ENCODE measurements at places on chromosomes 4 and X.

DNA sequence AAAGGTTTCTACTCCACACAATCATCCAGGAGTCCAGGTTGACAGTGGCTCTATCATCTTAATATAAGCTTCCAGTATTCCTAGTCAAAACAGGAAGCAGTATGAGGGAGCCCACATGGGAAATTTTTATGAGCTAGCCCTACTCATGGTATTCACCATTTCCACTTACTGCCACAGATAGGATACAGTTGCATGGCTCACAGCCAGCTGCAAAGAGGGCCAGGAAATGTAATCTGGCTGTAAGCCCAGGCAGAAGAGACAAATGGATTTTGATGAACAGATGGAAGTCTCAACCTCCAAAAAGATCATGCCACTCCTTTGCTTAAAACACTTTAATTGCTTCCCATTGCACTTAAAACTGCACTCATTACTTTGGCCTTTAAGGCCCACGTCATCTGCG, 150.6 kb downstream of the ADAMTS3 start:
- DNase-seq = no peak

GRCh38 chrX:74923942-74924448, 1.3 kb downstream of the NEXMIF start:
- no peak for DNase-seq

DNA sequence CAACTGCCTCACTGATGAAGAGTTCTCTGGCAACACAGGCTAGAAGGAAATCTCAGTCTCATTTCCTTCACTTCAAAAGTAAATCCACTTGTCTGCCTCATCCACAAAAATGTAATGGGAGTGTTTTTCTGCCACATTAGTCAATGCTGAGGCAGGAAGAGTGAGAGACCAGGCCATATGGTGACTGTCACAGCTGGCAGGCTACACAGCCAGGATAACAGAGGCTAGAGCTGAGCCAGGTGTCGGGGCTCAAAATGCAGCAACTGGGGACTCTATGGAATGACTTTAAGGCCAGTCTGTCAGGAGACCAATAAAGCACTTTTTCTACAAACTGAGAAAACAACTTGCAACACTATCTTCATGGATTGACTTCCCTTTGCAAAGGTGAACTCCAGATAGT, 204.2 kb downstream of the GPC3 start:
- no peak for DNase-seq

- DNase-seq = no peak
Measured at GRCh38 chr4:56637154-56637553, 43.9 kb downstream of the HOPX start.

- DNase-seq = no peak
Measured at GRCh38 chr4:116357758-116358157, 727.6 kb downstream of the TRAM1L1 start.

DNA sequence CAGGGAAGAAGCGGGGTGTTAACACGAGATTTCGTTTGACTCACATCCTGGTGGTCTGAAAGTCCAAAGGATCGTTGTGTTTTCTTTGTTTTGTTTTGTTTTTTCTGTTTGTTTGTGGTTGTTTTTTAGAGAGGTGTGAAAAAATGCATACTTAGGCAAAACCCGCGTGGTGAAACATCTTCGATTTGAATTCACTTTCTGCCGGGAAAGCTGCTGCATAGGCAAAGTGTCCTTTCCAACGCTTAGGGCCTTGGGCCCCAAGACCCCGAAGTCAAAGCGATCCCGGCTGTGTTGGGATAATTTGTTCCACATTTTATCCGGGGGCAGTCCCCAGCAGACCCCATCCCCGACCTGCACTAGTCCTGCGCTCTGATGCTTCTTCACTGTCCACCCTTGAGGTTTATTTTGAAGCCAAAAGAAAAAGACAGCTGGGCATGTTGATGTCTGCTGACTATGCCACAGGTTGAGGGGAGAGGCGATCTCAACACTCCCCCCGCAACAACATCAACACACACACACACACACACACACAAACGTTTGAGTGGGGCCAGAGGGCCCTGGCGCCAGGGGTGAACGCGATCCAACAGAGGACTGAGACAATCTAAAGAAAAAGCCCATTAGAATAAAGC, 2.0 kb downstream of the MSX1 start:
- no peak for DNase-seq

DNA sequence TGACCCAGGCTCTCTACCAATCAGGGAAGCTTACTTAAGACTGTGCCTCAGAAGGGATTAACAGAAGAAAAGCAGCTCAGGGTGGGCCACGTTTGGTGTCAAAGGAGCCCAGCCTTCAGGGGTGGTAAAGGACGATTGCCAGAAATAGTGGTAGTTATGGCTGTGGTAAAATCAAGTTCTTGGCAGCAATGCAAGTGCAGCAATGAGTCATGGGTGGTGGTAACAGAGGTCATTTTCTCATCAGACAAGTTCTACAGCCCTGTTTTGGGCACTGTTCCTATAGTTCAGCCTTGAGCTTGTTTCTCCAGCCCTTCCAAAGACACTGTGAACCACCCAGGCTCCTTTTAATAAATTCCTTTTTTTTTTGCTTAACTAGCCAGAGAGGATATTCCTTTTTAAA, 120.3 kb downstream of the EFHC2 start:
- DNase-seq = no peak

DNA sequence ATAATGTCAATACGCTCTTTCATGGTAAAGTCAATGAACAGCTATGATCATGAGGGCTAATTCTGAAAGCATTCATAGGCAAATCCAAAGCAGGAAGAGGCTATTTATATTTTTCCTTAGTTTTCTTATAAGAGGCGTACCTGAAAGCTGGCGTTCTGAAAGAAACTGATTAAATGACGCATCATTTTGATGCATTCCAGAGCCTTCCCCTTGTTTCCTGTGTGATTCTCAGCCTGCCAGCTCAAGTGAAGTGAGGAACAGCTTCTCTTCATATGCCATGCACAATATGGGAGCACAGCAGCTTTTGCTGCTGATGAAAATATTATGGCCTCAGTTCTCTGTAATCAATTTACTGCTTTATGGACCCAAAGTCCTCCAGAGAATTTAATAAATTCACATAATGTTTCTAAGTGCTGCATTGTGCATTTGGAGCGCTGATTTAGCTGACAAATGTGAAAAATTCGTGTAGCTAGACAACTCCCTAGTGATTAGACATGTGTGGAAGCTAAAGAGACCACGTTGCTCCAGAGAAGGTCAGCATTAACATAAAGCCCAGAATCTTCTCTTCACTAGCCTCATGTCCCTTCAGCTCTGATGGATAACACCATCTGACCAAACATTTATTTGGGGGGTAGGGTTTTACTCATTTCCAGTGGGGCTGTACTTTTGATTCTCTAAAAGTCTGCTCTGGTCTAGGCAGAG, 110.8 kb downstream of the GPAT3 start:
- DNase-seq = no peak

DNA sequence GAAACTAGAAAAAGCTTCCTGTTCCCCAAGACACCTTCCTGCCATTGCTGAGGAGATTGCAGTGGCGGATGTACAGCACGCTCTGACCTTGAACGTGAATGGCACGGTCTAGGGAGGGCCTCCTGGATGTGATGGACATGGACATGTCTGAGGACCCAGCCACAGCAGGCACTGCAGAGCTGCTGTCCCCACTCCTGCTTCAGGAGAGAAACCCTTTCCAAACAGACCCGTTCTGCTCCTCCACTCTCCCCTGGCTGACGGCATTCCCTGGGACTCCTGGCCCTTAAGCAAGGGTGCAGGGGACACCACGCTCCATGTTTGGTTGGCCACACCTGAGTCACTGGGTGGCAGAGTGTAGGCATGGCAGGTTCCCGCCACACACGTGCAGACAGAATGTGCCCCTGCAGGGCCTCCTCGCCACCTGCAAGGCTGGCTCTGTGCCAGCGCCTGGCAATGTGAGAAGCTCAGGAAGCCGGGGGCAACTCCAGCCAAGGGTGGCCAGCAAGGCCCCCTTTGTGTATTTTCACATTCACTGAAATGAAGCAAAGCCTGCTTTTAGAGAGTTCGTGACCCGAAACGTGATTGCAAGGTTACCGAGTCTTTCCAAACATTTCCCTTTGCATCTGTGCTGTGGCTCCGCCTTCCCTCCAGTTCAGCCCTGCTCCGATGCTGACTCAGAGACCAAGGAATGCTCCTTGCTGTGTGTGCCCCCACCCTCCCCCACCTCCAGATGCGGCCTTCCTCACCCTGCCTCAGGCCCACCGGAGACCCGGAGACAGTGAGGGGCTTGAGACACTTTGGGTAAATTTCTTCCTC, 46.1 kb downstream of the HTRA3 start:
- DNase-seq = no peak

- DNase-seq = no peak
Measured at GRCh38 chr4:8112036-8112576, 46.5 kb downstream of the ABLIM2 start.

DNA sequence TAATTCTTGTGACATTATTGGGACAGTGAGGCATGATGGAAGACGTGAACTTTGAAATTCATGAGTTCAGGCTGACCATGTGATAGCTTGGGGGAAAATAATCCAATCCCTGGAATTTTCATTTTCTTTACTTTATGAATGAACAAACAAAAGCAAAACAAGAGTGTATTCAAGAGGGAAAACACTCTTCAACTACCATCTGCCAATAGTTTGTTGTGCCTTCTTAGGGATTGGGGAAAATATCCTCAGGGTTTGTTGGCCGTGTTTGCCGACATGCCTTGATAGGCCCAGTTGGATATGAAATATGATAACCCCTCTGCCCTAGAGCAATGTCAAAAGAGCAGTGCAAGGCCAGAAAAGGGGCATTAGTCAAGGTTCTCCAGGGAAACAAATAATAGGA, 80.8 kb upstream of the CLNK start:
- DNase-seq = no peak

GRCh38 chr4:86092684-86093083, 267.2 kb downstream of the MAPK10 start:
- no peak for DNase-seq

- DNase-seq = no peak
Measured at GRCh38 chrX:94288325-94288724, 614.3 kb downstream of the FAM133A start.

- no peak for DNase-seq
Measured at GRCh38 chr4:143225167-143225566, 40.5 kb downstream of the USP38 start.

DNA sequence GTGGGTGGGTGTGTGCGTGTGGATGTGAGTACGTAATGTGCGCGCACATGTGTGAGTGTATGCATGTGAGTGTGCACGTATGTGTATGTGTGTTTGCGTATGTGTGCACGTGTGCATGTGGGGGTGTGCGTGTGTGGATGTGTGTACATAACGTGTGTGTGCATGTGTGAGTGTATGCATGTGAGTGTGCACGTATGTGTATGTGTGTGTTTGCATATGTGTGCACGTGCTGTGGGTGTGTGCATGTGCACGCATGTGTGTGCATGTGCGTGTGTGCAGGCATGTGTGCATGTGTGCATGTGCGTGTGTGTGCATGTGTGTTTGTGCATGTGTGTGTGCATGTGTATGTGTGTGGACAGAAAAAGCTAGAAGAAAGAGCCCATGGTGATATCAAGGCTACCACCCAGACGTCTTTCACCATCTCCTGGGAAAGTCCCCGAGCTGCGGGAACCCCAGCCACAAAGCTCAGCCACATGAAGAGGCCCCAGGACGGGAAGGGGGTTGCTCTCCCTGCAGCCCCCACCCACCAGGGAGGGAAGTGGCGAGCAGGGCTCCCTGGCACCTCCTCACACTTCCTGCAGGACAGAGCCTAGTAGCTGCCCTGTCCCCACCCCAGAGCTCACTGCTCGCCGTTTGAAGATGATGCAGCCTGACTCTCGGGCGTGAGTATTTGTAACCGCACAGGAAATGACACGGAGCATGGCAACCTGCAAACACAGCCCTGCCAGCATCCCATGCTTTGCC, 108.3 kb downstream of the DCTD start:
- DNase-seq = no peak

GRCh38 chr4:13413729-13414437, 70.3 kb downstream of the RAB28 start:
- DNase-seq = no peak

DNA sequence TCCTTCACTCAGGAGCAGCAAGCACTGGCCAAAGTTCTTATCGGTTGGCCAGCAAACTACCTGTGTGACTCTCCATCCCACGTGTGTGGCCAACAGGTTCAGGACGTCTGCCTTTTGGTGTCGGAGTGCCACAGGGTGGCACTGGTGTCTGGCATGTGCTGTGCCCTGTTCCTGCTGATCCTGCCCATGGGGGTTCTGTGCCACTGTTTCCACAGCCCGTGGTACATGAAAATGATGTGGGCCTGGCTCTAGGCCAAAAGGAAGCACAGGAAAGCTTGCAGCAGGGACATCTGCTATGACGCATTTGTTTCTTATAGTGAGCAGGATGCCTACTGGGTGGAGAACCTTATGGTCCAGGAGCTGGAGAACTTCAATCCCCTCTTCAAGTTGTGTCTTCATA, 4.6 kb upstream of the TLR2 start:
- DNase-seq = no peak

DNA sequence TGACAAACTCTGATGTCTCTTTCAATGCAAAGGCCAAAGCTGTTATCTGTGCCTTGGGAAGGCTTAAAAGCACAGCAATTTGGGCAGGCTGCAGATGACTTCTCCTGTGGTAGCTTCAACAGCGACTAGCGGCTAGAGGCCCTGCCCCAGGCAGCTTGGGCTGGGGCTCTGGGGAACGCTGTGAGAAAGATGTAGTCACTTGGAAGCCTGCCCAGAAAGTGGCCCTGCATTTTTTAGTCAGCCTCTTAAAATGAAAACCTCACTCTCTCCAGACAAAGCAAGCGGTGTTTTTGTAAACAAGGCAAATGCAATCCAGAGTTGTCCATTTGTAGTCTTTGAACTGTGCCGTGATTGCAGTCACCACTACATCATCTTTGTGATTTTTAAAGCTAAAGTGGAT, 27.5 kb downstream of the PCYT1B start:
- no peak for DNase-seq

DNA sequence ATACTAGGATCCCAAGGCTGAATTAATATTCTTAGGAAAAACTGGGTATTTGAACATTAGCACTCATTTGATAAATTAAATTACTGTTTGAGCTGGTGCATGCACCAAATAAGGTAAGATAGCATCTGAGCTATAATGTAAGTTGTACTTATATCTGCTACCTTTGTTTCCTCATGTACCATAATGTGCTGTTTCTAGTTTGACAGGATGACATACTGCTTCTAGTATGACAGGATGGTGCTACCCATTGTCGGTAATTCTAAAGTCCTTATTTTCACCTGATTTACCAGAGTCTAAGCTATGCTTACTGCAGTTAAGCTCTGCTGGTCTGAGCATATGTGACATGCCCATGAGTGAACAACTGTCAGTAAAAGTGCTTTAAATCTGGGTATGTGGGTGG, 1017.5 kb upstream of the IGFBP7 start:
- DNase-seq = no peak

DNA sequence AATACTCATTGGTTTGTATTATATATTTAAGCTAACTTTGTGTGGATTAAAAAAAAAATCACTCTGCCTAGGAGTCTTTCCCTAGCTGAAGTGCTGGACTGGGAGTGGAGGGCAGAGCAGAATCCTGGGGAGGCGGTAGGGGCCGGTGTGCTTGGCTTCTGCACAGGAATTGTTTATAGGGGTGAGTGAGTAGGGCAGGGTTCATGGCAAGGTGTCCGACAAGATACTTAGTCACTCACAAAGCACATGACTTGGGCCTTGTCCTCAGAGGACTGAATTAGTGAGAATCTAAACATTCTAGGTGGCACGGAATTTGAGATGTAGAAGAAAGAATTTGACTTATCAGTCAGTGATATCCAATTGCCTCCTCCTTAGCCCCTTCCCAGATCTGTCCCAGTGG, 32.2 kb downstream of the FNIP2 start:
- no peak for DNase-seq
